ENCODE measurements at places on chromosomes 6 and 20. TPM values are rescaled to one million over a fixed set of nuclear protein-coding genes. Genes with fewer than 3 reads are reported as not detected.

The ERVFRD-1 gene
- total RNA-seq, result not detected

The ANKEF1 gene
- 0.65 TPM for total RNA-seq

DNA sequence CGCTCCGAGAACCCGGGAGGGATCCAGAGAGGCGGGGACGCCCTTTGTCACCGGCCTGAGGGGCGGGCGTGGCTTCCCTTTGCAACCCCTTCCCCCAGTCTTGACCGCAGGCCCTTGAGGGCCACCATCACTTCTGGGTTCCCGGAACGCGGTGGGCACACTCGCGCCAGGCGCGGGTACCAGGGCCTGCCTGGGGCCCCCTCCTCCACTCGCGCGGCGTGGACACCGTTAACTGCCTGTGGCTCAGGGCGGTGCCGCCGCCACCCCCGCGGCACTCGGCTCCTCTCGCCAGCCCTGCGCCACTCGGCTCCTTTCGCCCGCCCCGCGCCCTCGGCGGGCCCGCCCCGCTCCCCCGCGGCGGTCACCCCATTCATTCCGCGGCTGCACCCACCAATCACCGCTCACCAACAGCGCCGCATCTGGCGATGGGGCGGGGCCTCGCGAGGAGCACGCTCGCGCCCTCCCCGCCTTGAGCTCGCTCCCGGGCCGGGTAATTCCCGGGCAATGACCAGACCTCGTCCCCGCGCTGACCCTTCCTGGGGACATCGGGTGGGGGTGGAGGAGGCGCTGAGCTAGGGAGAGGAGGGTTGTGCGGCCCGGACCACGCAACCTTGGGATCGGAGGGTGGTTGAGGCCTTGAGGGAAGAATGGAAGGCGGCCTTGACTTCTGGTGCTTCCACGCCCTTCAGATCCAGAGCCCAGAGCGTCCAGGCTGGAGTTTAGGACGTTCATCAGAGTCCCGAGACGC lies 10.5 kb upstream of the ELOVL5 start:
- peak overlapping the region; percentile 87 for H3K4me3 ChIP-seq
- DNase-seq, result peak; percentile 98
- no peaks in the 10 kb centered on the region for H3K36me3 ChIP-seq
- H3K4me1 ChIP-seq, result peaks cover 16% of the 10 kb centered on the region
- peaks cover 4% of the 10 kb centered on the region for H3K27me3 ChIP-seq

- H3K36me3 ChIP-seq, result peaks cover 6% of the 10 kb centered on the region
- H3K27me3 ChIP-seq, result no peaks in the 10 kb centered on the region
- H3K4me3 ChIP-seq, result no peak overlapping the region
- peak overlapping the region; percentile 49 for H3K27ac ChIP-seq
- peaks cover 67% of the 10 kb centered on the region for H3K4me1 ChIP-seq
Observed at GRCh38 chr6:11211254-11211653, 21.2 kb downstream of the NEDD9 start.
